ENCODE measurements at places on chromosomes 16 and 17. TPM values are rescaled to one million over a fixed set of nuclear protein-coding genes. Genes with fewer than 3 reads are reported as not detected.

RPRML gene
- not detected for total RNA-seq

ABCA3 gene
- total RNA-seq, result 12.5 TPM

KRTAP2-1 gene
- not detected for total RNA-seq

ANKS3 gene
- total RNA-seq, result 18.6 TPM

RNF222 gene
- not detected for total RNA-seq

C16orf74 gene
- not detected for total RNA-seq

SPPL2C gene
- total RNA-seq, result not detected

SLFN13 gene
- 41.9 TPM for total RNA-seq

SSTR5 gene
- total RNA-seq, result not detected

ENPP7 gene
- not detected for total RNA-seq

FAM20A gene
- not detected for total RNA-seq

GNG13 gene
- not detected for total RNA-seq

All from activated T-helper 2 cell treated with anti-CD3 and anti-CD28 coated beads, Interferon-gamma antibody, Interleukin-2, Interleukin-4, amounts not matched to agents 10 μg/mL and 5 μg/mL and 100 μg/mL, durations not matched to agents 14 hours and 24 hours and 36 hours (primary cell).